Colonic mucosa (tissue), 4 donors: ENCODE measurements at places on chromosomes 2 and 18.

GRCh38 chr2:10481055-10481665 is 33.0 kb upstream of the ODC1 start:
- H3K27me3 ChIP-seq = no peaks in the 10 kb centered on the region
- DNase-seq = no peak
- H3K36me3 ChIP-seq = no peaks in the 10 kb centered on the region
- H3K4me1 ChIP-seq = no peaks in the 10 kb centered on the region
- H3K27ac ChIP-seq = no peak overlapping the region
- no peak overlapping the region for H3K4me3 ChIP-seq

- no peaks in the 10 kb centered on the region for H3K4me1 ChIP-seq
- peak within 1 kb of the TSS; percentile 93 for H3K27ac ChIP-seq
- no peaks in the 10 kb centered on the region for H3K36me3 ChIP-seq
- H3K4me3 ChIP-seq = peak within 1 kb of the TSS; percentile 76
These were observed at the start of gene NEMP2 for GRCh38 chr2:190534310-190535120. Gene NEMP2, minus strand, starts transcription at chr2:190534722. Its CDS starts 67 bp downstream, at chr2:190534655.

DNA sequence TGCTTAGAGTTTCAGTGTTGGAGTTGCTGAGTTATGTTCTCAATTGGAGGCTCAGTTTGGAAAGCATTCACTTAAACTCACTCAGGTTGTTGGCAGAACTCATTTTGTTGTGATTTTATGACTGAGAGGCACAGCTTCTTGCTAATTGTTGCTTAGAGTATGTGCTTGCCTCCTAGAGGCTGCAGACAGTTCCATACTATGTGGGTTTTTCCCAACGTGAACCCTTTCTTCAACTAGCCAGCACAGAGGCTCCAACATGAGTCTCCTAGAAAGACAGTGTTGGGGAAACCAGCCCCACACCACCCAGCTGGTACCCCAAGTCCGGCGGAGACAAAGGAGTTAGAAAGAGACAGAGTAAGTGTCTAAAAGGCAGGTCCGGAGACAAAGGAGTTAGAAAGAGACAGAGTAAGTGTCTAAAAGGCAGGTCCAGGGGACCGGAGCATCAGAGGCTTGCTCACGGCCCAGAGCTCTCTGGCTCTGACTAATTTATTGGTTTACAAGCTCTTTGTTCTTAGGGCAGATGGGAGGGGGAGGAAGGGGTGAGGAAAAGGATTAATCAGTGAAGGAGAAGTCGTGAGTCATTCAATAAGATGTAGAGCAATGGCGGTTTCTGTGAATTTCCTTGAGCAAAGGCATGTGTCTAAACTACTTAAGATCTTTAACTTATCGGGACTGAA is 999.7 kb upstream of the LRRTM1 start:
- DNase-seq = no peak
- H3K4me1 ChIP-seq = no peaks in the 10 kb centered on the region
- H3K36me3 ChIP-seq = no peaks in the 10 kb centered on the region
- no peak overlapping the region for H3K27ac ChIP-seq
- no peaks in the 10 kb centered on the region for H3K27me3 ChIP-seq

GRCh38 chr2:145961846-145962245 is 1441.9 kb upstream of the ZEB2 start:
- H3K36me3 ChIP-seq = no peaks in the 10 kb centered on the region
- H3K4me1 ChIP-seq = no peaks in the 10 kb centered on the region
- no peak for DNase-seq
- no peaks in the 10 kb centered on the region for H3K27me3 ChIP-seq
- no peak overlapping the region for H3K27ac ChIP-seq
- H3K4me3 ChIP-seq = no peak overlapping the region

- H3K27ac ChIP-seq = no peak overlapping the region
- H3K4me3 ChIP-seq = no peak overlapping the region
- H3K27me3 ChIP-seq = peaks cover 3% of the 10 kb centered on the region
- H3K4me1 ChIP-seq = no peaks in the 10 kb centered on the region
- no peaks in the 10 kb centered on the region for H3K36me3 ChIP-seq
These were observed 394.0 kb upstream of the HNRNPA3 start for GRCh38 chr2:176818617-176819016.

DNA sequence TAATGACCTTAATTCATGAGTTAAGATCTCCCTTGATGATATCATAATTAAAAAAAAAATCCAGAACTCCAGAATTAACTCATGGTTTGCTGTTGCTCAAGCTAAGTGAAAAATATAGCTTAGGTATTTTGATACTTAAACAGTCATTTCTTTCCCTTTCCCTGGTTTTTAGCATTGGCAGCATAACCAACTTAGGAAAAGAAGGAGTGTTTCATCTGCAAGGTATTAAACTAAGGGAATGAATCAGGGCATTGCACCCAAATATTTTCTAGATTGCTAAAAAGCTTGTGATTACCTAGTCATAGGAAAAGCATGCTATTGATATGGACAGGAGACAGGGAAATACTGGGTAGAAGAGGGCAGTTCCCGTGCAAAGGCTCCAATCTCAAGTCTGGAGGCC is 207.2 kb downstream of the LRP1B start:
- H3K4me1 ChIP-seq = no peaks in the 10 kb centered on the region
- no peaks in the 10 kb centered on the region for H3K27me3 ChIP-seq
- H3K4me3 ChIP-seq = no peak overlapping the region
- H3K36me3 ChIP-seq = no peaks in the 10 kb centered on the region

GRCh38 chr2:76563730-76564129 is 853.0 kb upstream of the GCFC2 start:
- H3K4me1 ChIP-seq = no peaks in the 10 kb centered on the region
- no peak overlapping the region for H3K4me3 ChIP-seq
- H3K27ac ChIP-seq = no peak overlapping the region
- H3K27me3 ChIP-seq = no peaks in the 10 kb centered on the region
- no peak for DNase-seq

DNA sequence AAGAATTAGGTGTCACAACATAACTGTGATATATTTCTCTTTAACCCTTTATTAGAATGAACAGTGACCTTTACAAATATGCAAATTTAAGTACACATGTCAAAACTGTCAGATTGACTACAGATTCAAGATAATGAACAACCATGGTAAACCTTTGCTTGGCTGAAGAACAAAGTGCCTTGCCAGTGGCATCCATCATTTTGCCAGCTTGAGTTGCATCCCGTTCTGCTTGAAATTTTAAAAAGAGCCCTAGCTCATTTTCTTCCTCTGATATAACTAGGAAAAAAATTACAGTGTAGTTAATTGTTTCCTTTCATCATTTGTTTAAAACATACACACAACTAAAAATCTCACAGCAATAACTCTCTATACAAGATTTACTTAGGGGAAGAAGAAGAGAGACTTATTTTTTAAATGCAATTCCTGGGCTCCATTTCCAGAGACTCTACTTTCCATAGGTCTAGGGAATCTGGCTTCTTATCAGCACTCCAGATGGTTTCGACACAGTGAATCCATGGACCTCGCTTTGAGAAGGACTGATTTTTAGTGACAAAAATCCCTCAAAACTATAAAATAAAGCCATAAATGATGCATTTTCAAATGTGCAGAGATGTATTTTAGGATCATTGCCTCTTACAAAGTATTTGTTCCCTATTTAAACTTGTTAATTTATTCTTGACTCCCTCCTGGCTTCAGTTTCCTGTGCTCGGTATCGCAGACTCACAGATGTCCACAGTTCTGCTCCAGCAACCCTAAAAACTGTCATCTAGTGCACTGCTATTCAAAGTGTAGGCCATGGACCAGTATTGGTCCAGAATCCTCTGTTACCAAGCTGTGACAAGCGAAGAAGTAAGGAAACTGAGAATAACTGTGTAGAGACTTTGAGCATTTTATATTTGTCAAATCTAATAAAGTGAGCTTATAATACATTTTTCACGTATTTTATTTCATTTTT is 50.1 kb downstream of the ICA1L start:
- DNase-seq = no peak
- H3K4me3 ChIP-seq = no peak overlapping the region
- no peaks in the 10 kb centered on the region for H3K27me3 ChIP-seq
- no peak overlapping the region for H3K27ac ChIP-seq
